ENCODE measurements at places on chromosomes 2 and 18.

- no peak for DNase-seq
Measured at GRCh38 chr2:240106765-240107476, 29.2 kb downstream of the COPS9 start.

DNA sequence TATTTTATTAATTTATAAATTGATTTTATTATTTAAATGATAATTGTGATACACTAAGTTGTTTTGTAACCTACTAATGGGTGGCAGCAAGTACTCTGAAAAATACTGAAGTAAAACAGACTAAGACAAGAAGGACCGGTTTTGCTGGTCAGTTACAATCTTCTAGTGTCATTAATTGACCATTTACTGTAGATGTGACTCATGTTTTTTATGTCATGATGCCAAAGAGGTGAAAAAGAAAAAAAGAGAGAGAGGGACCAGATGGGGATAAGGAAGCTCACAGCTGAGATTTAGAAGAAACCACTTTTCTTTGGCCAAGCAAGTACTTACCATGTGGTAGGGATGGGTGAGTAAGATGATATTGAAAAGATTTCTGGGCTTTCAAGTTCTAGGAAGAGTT, 955.8 kb upstream of the LRRTM1 start:
- DNase-seq = no peak

DNA sequence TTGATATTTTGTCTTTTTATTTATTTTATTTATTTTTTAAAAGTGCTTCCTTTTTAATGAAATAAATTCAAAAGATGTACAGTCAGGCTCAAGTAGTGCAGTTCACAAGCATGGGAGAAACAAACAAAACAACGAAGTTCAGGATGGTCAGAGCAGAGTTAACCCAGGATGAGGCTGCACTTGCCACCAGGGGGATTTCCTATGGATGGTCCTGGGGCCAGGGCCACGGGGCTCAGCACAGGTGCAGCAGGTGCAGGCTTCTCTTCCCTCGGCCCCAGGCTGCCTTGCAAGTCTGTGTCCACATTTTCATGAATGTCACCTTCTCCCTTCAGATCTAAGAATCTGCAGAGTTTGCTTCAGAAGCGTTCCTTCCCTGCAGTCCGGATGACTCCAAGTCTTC, 76.5 kb downstream of the CDCA7 start:
- DNase-seq = no peak

GRCh38 chr2:128320906-128321771, 2.5 kb upstream of the HS6ST1 start:
- DNase-seq = no peak

- no peak for DNase-seq
Measured at GRCh38 chr2:106338043-106338442, 130.2 kb downstream of the RGPD3 start.

- DNase-seq = no peak
Measured at GRCh38 chr18:25594351-25594750, 242.4 kb upstream of the ZNF521 start.

- DNase-seq = no peak
Measured at GRCh38 chr18:61791031-61791430, 101.8 kb downstream of the RNF152 start.

GRCh38 chr18:10417664-10418063, 36.8 kb upstream of the APCDD1 start:
- DNase-seq = no peak
